CD4-positive, CD25-positive, alpha-beta regulatory T cell (primary cell): ENCODE measurements at places on chromosomes 5 and 9. TPM values are rescaled to one million over a fixed set of nuclear protein-coding genes. Genes with fewer than 3 reads are reported as not detected.

The NME5 gene
- not detected for total RNA-seq

The ERCC8 gene
- 6.1 TPM for total RNA-seq

GRCh38 chr5:1507961-1508658, 15.7 kb downstream of the LPCAT1 start:
- H3K27me3 ChIP-seq, result no peaks in the 10 kb centered on the region
- H3K36me3 ChIP-seq, result peaks cover 17% of the 10 kb centered on the region
- DNase-seq, result no peak
- no peak overlapping the region for H3K27ac ChIP-seq

The ELOVL7 gene
- total RNA-seq, result 2.8 TPM

The PCDHGA3 gene
- total RNA-seq, result not detected
